8988T (cell line): ENCODE measurements at places on chromosomes 5 and 9.

GRCh38 chr5:6632324-6632887 is 438 bp downstream of the NSUN2 start:
- no peak for DNase-seq

DNA sequence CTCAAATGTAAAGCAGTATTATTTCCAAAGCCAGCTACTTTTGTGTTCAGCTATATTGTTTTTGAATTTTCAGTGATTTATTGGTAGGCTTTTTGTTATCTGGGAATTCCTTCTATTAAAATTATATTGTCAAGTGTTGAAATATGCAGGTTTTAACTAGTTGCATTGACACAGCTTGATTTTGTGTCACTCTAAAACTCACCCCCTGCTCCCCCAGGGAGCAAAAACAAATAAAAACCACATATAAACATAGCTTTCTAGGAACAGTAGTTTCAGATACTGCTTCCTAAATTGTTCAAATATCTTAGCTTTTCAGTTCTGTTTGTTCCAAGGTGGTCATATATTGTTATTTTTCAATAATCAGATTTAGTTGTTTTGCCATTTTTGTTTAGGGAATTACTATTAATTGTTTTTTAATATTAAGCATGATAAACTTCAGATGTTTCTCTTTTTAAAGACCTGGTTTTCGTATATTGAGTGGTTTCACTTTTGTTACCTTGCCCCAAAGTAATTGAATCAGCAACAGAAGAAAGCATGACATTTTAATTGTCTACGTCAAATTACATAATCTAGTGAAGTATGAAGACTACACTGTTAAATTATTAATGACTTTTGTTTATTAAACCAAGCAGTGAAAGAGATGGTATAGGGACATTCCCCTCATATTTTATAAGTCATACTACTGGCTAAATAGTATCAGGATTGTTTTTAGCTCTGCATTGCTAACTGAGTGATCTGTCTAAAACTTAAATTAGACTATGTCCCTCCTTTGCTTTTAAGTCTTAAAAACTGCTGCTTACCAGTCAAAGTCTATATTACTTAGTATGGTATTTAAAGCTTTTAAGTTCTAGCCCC is 43.4 kb downstream of the ERBIN start:
- no peak for DNase-seq

DNA sequence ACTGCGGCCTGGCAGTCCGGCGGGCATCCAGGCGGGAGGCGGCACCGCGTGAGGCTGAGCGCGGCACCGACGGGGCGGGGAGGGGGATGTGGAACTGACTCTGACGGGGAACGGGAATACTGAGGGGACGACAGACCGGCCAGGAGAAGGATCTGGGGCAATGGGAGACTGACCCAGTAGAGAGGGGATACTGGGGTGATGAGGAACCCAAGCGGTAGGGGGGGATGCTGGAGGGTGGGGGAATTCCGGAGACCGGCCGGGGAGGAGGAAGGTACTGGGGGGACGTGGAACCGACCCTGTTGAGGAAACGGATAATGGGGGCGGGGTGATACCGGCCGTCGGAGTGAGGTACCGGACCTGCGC is 423 bp downstream of the IPPK start:
- DNase-seq, result no peak

- no peak for DNase-seq
These were observed 23.7 kb upstream of the NR3C1 start for GRCh38 chr5:143427122-143427735.

GRCh38 chr5:178273665-178274541 is 41.3 kb upstream of the PHYKPL start:
- DNase-seq, result no peak

DNA sequence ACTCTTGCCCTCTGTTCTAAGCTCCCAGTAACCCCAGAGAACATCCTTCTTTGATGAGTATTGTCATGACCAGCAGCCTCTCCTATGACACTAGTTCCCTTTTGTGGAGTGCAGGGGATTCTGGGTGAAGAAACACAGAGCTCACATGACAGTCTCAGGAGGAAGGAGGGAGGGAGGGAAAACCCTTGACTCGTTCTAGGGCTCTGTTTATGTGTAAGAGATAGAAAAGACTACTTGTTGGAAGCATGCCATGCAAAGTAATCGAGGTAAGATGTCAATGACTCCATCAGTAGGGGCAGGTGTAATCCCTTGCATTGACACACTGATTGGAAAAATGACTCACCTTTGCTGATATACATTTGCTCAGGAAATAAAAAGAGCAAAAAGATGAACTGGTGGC is 190.2 kb upstream of the ELL2 start:
- no peak for DNase-seq

DNA sequence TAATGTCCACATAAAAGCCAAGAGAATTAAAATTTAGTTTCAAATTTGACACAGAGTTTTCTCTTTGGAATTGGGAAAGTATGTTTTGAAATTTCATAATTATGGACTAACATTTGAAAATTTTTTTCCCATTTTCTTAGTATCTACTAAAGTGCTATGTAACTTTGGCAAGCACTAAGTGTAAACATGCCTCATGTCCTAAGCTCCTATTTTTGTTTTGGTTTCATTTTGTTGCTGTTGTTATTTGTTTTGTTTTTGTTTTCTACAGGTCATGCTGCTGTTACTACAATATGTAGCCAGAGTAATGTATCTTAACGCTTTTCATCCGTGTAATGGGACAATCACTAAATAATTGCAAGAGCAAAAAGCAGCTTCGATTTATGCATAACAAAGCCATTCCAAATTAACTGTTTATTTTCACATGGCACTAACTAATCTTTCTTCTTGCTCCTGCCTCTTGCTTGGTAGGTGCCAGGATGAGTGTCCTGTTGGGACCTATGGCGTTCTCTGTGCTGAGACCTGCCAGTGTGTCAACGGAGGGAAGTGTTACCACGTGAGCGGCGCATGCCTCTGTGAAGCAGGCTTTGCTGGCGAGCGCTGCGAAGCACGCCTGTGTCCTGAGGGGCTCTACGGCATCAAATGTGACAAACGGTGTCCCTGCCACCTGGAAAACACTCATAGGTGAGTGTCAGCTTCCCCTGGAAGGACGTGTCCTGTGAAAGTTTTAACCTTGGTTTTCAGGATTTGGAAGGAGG is 107.3 kb upstream of the PRRC1 start:
- no peak for DNase-seq

- peak; percentile 70 for DNase-seq
These were observed 33.4 kb upstream of the TTC1 start for GRCh38 chr5:159975462-159976019.

DNA sequence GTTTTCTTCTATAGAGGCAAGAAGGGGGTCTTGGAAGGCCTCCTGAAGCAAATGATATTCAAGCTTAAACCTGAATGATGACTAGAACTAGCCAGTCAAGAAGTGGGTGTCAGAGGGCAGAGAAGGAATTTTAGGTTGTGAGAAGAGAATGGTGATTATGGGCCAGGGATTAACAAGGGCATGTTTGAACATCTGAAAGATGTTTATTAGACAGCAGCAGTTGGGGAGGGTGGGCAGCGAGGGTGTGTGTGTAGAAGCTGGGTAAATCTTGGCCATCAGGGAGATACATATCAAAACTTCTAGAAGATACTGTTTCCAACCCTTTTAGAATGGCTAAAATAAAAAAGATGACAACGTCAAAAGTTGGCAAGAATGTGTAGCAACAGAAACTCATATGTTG is 54.5 kb downstream of the MAN2A1 start:
- no peak for DNase-seq

DNA sequence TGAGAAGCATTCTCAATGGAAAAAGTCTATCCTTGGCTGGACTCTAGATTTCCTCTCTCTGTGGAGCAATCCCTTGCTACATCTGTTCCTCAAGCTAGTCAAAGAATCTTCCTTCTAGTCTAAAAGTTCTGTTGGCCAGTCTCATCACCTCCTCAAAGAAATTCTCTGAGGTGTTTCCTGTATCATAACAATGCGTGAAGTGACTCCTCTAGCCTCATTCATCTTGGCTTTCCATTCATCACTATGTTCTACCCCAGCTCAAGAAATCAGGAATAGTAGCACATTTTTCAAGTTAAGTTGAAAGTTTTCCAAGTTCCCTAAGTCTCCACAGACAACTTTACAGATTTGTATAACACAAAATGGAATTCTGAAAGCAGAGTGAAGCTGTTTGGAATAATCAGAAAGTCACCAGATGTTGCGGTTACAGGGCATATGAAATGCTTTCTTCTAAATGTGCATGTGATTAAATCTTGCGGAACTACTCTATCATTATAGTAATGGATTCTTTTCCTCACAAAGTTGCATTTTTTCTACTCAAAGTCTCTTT is 176.6 kb upstream of the FREM1 start:
- no peak for DNase-seq

GRCh38 chr5:90983148-90983547 is 400.0 kb downstream of the ARRDC3 start:
- no peak for DNase-seq

GRCh38 chr5:78129597-78129996 is 164.9 kb downstream of the AP3B1 start:
- no peak for DNase-seq

DNA sequence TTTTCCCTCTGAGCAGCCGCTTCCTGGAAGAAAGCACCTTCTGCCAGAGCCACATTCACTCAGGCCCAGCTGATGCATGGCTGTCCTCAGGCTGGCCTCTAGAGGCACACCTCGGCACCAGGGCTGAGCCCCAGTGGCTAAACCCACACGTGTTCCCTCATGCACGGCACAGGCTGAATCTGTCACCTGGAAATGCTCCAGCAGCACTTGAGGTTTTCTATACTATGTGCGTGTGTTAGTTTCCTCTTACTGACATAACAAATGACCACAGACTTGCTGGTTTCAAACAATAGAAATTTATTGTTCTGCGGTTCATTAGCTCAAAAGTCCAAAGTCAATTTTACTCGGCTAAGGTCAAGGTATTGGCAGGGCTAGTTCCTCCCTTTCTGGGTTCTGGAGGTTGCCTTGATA is 141.4 kb downstream of the LRRC70 start:
- DNase-seq, result peak; percentile 21

- no peak for DNase-seq
These were observed 698 bp downstream of the NFX1 start for GRCh38 chr9:33291031-33291397.

DNA sequence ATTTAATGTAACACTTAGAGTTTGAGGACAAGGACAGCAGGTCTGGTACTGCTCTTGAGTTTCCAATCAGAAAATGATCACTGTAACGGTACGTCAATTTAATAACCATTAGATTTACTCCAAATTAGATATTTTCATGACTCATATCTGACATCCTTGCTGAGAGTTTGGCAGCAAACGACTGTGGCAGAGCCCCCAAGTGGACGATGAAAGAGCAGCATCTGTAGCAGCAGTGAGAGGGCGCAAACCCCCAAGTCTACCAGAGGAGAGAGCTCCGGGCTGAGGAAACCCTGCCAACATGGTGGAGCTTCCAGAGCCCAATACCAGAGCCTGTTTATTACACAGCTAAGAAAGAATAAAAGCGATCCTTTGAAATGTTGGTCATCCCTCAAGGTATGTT is 73.2 kb upstream of the EPB41L4A start:
- DNase-seq, result peak; percentile 29

DNA sequence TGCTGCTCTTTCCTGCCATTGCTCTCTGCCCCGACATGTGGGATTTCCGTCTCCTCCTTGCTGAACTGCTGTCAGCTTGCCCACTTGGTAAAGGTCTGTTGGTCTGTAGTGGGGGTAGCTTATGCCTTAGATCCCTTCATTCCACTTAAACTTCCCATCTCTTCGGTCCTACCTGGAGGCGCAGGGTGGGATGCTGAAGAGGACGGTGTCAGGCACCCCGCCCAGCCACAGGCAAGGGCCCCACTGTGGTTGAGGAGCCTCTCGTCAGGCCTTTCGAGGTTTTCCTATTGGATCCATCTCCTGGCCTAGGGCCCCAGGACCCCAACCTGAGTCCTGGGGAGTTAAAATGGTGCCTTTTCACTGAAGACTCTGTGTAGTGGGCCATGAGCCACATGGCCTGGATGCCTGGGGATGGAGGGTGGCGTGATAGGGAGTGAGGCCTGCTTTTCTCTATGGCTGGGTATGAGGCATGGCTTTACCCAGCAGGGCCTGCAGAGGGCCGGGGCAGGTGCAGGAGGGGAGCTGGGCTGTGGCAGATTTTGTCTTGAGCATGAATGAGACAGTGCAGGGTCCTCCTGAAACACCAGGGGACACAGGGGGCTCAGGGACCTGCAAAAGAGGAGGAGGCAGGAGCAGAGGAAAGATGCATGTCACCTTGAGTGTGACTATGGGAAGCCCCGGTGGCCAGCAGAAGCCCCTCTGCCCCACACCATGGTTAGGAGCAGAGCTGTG is 25.8 kb upstream of the RNF130 start:
- no peak for DNase-seq

DNA sequence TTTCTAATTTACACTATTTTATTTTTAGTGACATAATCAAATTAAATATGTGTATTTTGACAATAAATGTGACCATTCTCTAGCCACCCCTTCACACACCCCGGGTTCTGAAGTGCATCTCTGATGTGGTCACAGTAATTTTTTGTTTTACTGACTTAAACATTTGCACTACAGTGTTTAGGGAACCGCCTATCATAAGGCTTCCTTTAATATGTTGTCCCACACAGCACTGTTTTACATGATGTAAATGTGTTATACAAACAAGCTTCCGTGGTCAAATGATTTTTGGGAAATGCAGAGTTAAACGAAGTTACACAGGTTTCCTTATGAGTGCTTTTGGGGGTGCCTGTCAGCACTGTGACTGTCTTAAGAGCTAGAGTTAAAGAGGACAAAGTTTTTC is 86.5 kb downstream of the KDM4C start:
- DNase-seq, result no peak

DNA sequence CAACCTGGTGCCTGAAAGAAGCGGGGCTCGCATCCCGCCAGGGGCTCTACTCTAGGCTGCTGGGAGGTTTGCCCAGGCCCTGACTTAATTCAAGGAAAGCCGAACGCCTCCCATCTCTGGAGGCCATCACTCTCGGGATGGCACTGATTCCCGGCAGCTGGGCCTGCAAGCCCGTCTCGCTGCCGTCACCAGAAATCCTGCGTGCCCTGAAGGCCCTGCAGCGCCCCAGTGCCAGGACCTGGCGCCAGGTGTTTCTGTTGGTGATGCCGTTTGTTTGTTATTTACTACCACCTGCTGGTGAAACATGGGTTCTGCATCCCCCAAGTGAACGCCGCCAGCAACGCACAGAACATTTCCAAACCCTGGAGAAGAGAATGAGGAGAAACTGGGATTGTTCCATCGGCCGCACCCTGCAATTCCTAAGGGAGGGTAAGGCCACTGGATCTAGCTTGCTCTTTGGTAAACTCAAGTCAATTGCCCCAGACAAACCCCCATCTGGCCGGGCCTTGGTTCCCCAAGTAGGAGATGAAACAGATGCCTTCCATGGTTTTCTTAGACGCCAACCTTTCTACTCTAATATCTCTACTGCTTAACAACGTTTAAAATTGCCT is 77.9 kb downstream of the AK8 start:
- DNase-seq, result peak; percentile 47

GRCh38 chr9:91060520-91061343 is 259.1 kb downstream of the SYK start:
- no peak for DNase-seq

GRCh38 chr5:172747471-172747870 is 23.5 kb downstream of the DUSP1 start:
- no peak for DNase-seq

DNA sequence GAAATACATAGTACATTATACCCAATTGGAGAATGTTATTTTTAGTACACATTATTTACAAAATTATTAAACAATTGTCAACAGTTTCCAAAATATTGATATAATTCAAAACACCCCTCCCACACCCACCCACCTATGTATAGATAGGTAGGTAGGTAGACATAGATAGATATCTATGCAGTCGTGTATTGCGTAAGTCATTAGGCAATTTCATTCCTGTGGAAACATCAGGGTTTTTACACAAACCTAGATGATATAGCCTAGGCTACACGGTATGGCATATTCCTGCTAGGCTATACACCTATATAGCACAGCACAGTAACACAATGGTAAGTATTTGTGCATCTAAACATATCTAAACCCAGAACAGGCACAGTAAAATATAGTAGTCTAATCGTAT is 377.3 kb downstream of the ANXA1 start:
- DNase-seq, result no peak
